ENCODE measurements at places on chromosomes 4 and X.

DNA sequence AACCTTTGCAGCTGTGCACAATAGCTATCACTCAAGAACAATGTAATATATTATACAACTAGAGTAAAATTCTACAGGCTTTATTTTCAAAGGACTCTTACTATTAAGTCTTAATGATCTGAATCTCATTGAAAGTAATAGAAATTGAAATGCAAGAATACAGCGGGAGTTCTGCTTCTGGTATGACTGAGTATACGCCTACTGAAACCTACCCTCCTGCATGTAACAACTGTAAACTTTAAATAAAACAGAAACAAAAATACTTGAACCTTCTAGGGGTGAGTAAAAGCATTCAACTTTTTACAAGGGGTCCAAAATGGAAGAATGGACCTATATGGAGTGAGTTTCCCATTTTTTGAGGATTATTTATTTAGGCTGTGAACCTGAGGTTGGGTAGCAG lies 13.5 kb downstream of the DCHS2 start:
- DNase-seq, result no peak

GRCh38 chr4:24914460-24914859 lies 1.6 kb upstream of the CCDC149 start:
- no peak for DNase-seq

GRCh38 chr4:2837904-2838496 lies 5.6 kb upstream of the ADD1 start:
- peak; percentile 80 for DNase-seq

GRCh38 chrX:850471-850916 lies 219.9 kb downstream of the SHOX start:
- DNase-seq, result no peak

- no peak for DNase-seq
Measured at GRCh38 chr4:16676230-16676770, 222.1 kb downstream of the LDB2 start.

All from CD4-positive, alpha-beta T cell treated with Interleukin-4 for 1 hour (primary cell).